ENCODE measurements at places on chromosomes 5 and 9. TPM values are rescaled to one million over a fixed set of nuclear protein-coding genes. Genes with fewer than 3 reads are reported as not detected.

CTXN3 gene
- not detected for total RNA-seq

- peaks cover 3% of the 10 kb centered on the region for H3K27me3 ChIP-seq
- DNase-seq, result no peak
- no peak overlapping the region for H3K27ac ChIP-seq
- no peaks in the 10 kb centered on the region for H3K36me3 ChIP-seq
- no peaks in the 10 kb centered on the region for H3K4me1 ChIP-seq
Observed at GRCh38 chr9:76904661-76905457, 1.1 kb downstream of the PRUNE2 start.

FGF10 gene
- total RNA-seq, result not detected

DNA sequence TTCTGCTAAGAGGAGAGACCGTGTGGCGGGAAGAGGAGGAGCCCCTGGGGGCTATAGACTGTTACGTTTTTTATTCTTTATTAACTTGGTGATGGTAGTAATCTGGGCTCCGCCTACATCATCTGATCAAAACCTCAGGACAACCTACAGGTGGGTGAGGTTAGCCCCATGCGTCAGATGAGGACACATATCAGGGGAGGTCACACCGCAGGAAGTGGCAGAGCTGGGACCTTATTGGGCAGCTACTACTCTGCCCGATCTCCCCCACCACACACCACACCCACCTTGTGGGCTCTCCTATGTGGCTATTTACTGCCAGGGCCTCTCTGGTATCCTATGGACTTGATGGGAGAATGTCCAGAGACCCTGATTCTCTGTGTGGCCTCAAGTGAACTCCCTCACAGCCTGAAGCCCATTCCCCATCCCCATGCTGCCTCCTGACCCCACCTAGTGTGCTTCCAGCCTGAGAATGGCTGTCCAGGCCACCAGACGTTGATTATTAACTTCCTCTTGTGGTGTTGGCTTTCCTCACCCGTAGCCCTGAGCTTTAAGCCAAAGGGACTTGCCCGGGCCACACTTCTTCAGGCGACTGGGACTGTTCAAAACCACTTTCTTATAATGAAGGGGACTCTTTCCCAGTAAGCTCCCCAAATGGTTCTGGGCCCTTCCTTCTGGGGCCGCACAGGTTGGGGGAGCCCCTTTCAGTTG, 8.2 kb downstream of the UNC5A start:
- DNase-seq, result peak; percentile 58
- peaks cover 8% of the 10 kb centered on the region for H3K4me1 ChIP-seq
- peaks cover 43% of the 10 kb centered on the region for H3K27me3 ChIP-seq
- no peaks in the 10 kb centered on the region for H3K36me3 ChIP-seq
- no peak overlapping the region for H3K27ac ChIP-seq
- no peak overlapping the region for H3K4me3 ChIP-seq

DNA sequence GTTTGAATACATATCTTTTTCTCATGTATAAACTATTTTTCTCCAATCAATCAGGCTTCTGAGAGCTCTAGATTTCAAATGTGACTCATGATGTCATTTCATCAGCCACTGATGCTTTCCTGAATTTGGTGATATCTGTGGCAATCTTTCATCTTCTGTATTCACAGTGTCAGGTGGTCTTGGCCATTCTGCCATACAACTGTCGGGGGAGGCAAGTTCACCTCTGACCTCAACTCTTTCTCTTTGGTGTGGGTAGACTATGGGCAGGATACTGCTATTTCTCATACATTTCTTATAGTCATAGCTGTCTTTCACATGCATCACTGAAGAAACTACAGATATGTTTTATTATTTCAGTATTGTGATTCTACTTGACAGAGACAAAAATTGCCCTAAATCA, 414.1 kb upstream of the MEF2C start:
- no peaks in the 10 kb centered on the region for H3K27me3 ChIP-seq
- H3K4me1 ChIP-seq, result no peaks in the 10 kb centered on the region
- H3K27ac ChIP-seq, result no peak overlapping the region
- no peaks in the 10 kb centered on the region for H3K36me3 ChIP-seq
- H3K4me3 ChIP-seq, result no peak overlapping the region

- DNase-seq, result no peak
- H3K4me1 ChIP-seq, result no peaks in the 10 kb centered on the region
- no peaks in the 10 kb centered on the region for H3K27me3 ChIP-seq
- no peaks in the 10 kb centered on the region for H3K36me3 ChIP-seq
Observed at GRCh38 chr5:77272206-77272605, 61.7 kb downstream of the PDE8B start.

- H3K27me3 ChIP-seq, result no peaks in the 10 kb centered on the region
- DNase-seq, result no peak
- H3K27ac ChIP-seq, result no peak overlapping the region
- no peak overlapping the region for H3K4me3 ChIP-seq
- H3K36me3 ChIP-seq, result no peaks in the 10 kb centered on the region
Observed at GRCh38 chr5:15664961-15665360, 165.0 kb downstream of the FBXL7 start.

DNA sequence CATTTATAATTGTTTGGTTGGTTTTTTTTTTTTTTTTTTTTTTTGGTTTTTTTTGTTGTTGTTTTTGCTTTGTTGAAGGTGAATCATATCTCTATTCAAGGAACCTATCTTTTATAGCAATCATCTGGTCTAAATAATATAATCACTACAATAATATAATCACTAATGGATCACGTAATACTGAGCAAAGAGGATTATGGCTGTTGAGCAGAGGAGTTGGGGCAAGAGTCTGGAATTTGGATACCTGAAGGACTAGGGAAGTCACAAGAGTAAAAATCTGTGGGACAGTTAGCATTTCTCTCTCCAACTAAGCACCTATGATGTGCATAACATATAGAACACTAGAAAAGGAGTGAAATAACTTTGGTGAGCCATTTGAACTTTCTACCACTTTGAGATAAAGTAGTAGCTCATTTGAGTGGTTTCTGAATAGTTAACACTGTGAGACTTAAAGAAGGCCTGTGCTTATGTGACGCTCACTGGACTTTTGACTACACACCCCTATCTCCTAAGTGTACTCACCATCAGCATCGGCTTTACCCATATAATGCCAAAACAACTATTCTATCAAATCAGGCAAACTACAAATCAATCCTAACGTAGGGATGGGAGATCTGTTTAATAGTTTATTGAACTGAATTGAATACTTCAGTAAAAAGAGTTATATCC, 564.9 kb upstream of the TUSC1 start:
- no peak overlapping the region for H3K27ac ChIP-seq
- no peak overlapping the region for H3K4me3 ChIP-seq
- no peak for DNase-seq
- H3K4me1 ChIP-seq, result no peaks in the 10 kb centered on the region
- no peaks in the 10 kb centered on the region for H3K27me3 ChIP-seq

DNA sequence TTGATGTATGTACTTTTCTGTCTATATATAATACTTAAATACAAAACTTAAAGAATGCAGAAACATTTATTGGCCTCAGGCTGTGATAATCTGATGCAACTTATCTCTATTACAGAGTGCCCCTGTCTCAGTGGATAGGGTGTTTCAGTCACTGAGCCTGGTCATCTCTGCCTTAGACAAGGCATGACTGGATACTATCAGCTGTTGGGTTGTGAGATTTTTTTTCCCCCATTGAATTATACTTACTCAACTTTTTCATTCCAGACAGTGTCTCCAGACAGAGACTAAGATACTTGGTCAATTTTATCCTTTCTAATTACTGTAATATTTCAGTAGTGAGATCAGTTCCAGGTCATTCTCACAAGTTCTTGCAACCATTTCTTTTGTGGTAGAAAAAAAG, 26.7 kb downstream of the XRCC4 start:
- H3K4me1 ChIP-seq, result no peaks in the 10 kb centered on the region
- no peak for DNase-seq

GPX3 gene
- not detected for total RNA-seq

DNA sequence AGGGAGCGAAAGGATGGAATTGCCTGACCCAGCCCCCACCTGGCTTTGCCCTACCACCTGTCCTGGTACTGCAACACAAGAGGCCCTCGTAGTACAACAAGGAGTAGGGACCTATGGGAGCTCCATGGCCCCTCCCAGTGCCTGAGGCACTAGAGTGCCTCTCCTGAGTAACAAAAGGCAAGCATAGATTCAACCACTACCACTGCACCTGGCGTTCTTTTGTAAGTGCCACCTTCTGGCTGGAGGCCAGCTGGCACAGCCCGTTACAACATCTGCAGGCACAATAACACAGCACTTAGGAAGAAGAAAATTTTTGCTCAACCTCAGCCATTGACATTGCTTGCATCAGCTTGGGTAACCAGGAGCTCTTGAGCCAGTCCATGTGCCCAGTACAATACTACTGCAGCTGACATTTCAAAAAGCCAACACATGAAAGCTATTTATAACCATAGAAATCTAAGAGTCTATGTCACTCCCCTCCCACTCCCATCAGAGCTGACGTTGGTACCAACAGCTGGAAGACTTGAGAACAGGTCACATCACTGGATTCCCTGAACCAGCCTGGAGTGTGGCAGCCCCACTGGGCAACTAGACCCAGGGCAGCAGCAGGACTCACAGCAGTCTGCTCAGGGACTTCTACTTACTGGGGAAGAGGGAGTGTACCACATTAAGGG, 17.7 kb upstream of the FAM174A start:
- no peak for DNase-seq
- H3K4me1 ChIP-seq, result no peaks in the 10 kb centered on the region
- H3K27me3 ChIP-seq, result no peaks in the 10 kb centered on the region
- H3K27ac ChIP-seq, result no peak overlapping the region
- H3K4me3 ChIP-seq, result no peak overlapping the region

DNA sequence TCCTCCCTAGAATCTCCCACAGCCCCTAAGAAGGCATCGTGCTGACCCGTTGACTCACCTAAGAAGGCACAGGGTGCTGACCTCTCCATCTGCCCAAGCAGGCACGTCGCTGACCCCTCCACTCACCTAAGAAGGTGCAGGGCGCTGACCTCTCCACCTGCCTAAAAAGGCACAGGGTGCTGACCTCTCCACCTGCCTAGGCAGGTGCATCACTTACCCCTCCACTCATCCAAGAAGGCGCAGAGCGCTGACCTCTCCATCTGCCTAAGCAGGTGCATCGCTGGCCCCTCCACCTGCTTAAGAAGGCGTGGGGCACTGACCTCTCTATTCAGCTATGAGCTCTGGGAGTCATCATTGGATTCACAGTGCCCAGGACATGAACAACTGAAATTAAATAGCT, 54.4 kb upstream of the FCN1 start:
- no peaks in the 10 kb centered on the region for H3K36me3 ChIP-seq
- no peaks in the 10 kb centered on the region for H3K4me1 ChIP-seq
- H3K4me3 ChIP-seq, result no peak overlapping the region
- H3K27ac ChIP-seq, result no peak overlapping the region

DNA sequence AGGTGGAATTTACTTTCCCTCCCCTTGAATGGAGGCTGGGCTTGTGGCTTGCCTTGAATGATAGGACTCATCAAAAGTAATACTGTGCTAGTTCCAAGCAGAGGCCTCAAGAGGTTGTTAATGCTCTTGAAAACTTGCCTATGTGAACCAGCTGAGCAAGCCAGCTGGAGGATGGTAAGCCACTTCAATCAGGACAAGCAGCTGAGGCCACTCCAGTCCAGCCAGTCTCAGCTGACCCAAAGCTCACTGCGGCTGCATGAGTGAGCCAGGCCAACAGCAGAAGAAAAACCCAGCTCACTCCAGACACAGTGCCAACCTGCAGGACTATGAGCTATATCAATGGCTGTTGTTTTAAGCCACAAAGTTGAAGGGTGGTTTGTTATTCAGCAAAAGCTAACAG, 182.8 kb downstream of the MCTP1 start:
- no peak for DNase-seq
- no peak overlapping the region for H3K27ac ChIP-seq
- no peak overlapping the region for H3K4me3 ChIP-seq
- H3K4me1 ChIP-seq, result no peaks in the 10 kb centered on the region

GRCh38 chr9:27586304-27586703, 13.0 kb upstream of the C9orf72 start:
- H3K27ac ChIP-seq, result no peak overlapping the region
- no peaks in the 10 kb centered on the region for H3K4me1 ChIP-seq
- H3K4me3 ChIP-seq, result no peak overlapping the region

DNA sequence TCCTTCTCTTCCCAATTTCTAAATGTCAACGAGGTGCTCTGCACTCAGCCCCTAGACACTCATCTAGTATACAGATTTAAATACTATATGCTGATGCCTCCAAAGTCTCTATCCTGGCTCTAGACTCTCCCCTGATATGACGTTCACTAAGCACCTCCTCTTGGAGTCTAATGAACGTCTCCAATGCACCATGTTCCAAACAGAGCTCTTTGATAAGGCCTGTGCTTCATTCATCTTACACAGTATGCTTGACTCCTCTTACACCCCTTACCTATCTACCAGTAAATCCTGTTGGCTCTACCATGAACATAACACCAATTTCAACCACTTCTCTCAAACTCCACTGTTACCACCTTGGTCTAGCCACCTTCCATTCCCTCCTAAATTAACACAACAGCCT, 25.7 kb downstream of the OXCT1 start:
- no peaks in the 10 kb centered on the region for H3K27me3 ChIP-seq
- no peak overlapping the region for H3K27ac ChIP-seq
- no peaks in the 10 kb centered on the region for H3K4me1 ChIP-seq
- H3K36me3 ChIP-seq, result peaks cover 13% of the 10 kb centered on the region
- no peak for DNase-seq

GRCh38 chr9:72773570-72773969, 179.3 kb downstream of the ALDH1A1 start:
- H3K4me1 ChIP-seq, result no peaks in the 10 kb centered on the region
- H3K27ac ChIP-seq, result no peak overlapping the region
- no peak overlapping the region for H3K4me3 ChIP-seq
- no peaks in the 10 kb centered on the region for H3K27me3 ChIP-seq
- no peak for DNase-seq

- H3K4me3 ChIP-seq, result no peak overlapping the region
- no peaks in the 10 kb centered on the region for H3K27me3 ChIP-seq
- no peaks in the 10 kb centered on the region for H3K36me3 ChIP-seq
- no peak for DNase-seq
- no peaks in the 10 kb centered on the region for H3K4me1 ChIP-seq
Observed at GRCh38 chr5:147507480-147508126, 2.3 kb downstream of the DPYSL3 start.

DNA sequence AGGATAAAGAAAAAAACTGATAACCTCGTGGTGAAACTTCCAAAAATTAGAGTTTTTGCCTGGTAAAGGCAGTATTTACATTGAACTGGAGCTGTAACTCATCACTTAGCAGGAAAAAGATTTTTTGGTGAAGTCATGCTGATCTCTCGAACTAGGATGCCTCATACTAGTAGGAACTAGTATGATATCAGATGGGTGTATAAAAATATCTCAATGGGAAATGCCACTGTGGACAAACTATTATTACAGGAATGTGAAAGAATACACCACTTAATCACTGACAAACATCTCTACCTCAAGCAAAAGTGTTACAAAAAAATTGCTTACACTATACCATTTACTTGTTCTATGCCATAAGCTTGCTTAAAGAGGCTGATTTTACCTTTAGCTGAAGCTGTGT, 28.4 kb downstream of the RFX3 start:
- H3K4me3 ChIP-seq, result no peak overlapping the region
- no peak for DNase-seq
- no peaks in the 10 kb centered on the region for H3K36me3 ChIP-seq
